Activated CD4-positive, CD25-positive, alpha-beta regulatory T cell treated with anti-CD3 and anti-CD28 coated beads, Interleukin-2, amount 50 U/mL, for 24 hours (primary cell): ENCODE measurements at places on chromosomes 5 and 9.

DNA sequence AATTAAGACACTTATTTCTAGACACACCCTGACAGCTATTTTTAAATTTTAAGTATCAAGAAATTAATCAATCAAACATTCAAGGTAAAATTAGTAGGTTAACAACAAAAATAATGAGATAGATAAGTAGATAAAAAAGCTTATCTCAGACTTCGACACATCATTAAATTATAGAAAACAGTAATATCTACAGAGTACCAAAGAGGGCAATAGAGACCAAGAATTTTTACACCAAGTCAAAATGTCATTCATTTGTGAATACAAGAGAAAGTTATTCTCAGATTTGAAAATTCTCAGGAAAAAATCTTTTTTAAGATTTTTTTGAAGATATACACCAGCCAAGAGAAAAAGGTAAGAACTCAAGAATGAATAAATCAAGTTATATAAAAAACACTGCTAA lies 445.6 kb downstream of the ACTL7B start:
- no peak for ATAC-seq

GRCh38 chr5:116970318-116970717 lies 395.7 kb upstream of the SEMA6A start:
- ATAC-seq = no peak

DNA sequence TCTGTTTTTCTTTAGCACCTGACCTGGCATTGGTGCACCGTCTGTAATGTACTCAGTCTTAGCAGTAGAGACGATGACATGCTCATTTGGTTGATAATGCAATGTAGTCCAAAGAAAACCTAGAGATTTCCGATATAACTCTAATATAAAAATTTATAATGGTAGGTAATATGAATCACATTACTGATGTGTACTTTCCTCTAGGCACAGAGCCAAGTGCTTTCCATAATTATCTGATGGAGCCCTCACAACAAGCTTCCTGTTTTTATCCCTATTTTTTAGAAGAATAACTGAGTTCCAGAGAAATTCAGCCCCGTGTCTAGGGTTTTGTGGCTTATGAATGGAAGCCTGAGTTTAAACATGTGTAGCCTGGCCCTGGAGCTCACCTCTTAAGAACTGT lies 53.7 kb downstream of the KDM4C start:
- no peak for ATAC-seq

- ATAC-seq = no peak
These were observed 106.2 kb downstream of the ENTREP1 start for GRCh38 chr9:69431203-69431602.

DNA sequence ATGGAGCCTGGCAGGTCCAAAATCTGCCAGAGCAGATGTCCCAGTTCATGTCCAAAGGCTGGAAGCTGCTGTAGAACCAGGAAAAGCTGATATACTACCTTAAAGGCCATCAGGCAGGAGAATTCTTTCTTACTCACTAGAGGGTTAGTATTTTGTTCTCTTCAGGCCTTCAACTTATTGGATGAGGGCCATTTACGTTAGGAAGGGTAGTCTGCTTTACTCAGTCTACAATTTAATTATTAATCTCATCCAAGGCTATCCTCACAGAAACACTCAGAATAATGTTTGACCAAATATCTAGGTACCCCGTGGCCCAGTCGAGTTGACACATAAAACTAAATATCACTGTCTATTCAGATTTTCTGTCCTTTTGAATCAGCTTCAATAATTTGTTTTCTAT lies 437.4 kb downstream of the TLE4 start:
- ATAC-seq = no peak

GRCh38 chr5:156949424-156949823 lies 13.6 kb downstream of the TIMD4 start:
- ATAC-seq = no peak

- ATAC-seq = no peak
These were observed 1.2 kb downstream of the LOX start for GRCh38 chr5:122076669-122077365.

DNA sequence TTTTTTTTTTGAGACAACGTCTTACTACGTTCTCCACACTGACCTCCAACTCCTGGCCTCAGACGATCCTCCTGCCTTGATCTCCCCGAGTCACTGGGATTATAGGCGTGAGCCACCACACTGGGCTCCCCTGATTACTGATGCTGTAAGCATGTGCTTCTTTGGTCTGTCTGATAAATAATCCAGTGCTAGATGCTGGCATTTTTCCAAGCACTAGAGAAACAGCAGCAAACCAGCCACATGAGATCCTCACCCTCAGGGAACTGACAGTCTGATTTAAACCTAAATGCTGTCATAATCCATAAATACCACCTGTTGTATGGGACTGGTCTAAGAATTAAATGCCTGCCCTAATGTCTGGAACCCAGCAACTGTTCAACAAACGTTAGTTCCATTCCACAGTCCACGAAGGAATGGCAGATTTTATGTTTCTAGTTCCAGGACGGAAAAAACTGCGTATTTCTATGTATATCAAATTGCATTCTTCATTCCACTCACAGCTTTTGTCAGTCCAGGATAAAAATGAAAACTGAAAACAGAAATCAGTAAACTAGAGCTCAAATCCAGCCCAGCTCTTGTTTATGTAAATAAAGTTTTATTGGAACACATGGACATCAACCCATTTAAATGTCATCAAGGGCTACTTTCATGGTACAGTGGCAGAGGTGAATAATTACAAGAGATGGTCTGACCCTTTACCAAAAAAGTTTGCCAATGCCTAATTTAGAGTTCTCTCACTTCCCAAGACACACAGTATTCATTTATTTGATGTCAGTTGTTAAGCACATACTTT lies 20.1 kb downstream of the SLC35D2 start:
- no peak for ATAC-seq

GRCh38 chr5:91379246-91379913 lies 3.7 kb downstream of the ARRDC3 start:
- ATAC-seq = no peak

- ATAC-seq = no peak
These were observed 15.2 kb upstream of the HMHB1 start for GRCh38 chr5:143796753-143797152.

GRCh38 chr9:70494221-70494620 lies 79.8 kb upstream of the KLF9 start:
- ATAC-seq = no peak

GRCh38 chr9:127754099-127755060 lies 19.3 kb upstream of the TOR2A start:
- ATAC-seq = no peak

DNA sequence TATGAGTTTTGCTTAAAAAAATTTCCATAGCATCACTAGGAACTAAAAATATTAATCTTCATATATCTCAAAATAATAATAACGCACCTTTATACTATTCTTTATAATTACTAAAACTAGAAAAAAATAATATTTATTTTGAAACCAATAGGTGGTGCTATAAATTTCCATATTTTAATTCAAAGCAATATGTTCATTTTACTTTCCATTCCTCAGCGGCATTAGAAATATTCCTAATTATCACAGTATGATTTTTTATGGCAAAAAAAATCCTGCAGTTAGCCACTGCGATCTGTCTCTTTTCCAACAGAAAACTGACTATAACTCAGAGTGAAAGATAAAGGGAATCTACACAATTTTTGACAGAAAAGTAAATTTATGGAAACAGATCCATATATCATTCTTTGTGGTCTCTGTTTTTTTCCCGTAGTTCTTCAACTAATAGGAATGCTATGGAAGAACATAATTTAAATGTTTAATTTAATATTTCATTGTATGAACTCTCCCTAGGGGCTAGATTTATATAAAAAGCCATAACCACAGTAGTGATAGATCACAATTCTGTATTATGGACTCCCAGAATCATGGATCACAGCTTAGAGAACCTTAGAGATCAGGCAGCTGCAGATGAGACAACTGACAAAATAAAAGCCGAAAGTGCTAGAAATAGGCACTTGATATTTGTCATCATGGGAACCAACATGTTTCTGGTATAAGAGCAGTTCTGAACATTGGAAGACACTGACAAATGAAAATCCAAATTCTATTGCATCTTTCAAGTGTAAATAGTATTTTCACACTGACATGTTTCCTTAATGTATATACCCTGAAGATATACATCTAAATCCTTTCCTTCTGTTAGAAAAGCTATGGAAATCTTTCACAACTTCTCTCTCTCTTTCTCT lies 167.7 kb upstream of the MPDZ start:
- no peak for ATAC-seq
